Stimulated activated CD8-positive, alpha-beta memory T cell treated with anti-CD3 and anti-CD28 coated beads, Interleukin-12 subunit alpha, Interleukin-12 subunit beta, amount 100 ng/mL, for 4 hours (primary cell): ENCODE measurements at places on chromosomes 4 and X.

- DNase-seq: no peak
Measured at GRCh38 chr4:15376594-15376993, 51.2 kb upstream of the C1QTNF7 start.

- peak; percentile 14 for DNase-seq
Measured at GRCh38 chrX:14032406-14032805, 2.7 kb upstream of the GEMIN8 start.

- DNase-seq: no peak
Measured at GRCh38 chrX:51955200-51955599, 61.8 kb downstream of the MAGED1 start.

DNA sequence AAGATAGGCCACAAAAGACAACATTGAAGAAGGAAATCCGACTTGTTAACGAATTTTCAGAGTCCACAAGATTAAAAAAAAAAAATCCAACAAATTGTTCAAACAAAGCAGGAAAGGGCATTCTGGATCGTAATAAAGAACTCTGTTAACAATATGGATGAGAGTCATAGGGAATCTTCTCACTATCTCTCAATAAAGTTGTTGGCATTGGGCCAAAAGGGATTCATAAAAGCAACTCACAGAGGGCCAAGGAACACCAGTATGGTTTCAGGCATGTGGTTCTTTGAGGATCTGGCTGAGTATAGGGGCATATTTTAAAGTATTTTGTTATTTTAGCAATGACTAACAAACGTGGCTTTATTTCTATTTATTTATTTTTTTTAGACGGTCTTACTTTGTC, 49.5 kb downstream of the SHISA3 start:
- no peak for DNase-seq

GRCh38 chr4:42596918-42597317, 60.0 kb downstream of the ATP8A1 start:
- DNase-seq: no peak

DNA sequence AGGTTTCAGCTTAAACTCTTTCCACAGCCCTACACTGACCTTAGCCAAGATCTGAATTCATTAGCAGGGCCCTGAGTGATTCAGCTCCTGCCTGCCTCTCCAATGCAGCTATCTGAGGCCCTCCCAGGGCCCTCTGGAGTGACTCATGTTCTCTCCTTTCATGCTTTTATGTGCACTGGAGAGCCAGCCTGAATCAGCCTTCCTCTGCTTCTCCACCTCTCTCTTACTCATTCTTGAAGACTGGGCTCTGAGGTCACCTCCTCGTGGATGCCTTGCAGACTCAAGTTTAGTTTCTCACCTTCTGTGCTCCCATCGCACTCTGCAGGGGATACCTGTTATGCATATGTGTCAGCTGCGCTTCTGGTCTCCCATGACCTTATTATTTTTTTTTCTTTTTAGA, 3.1 kb upstream of the OCIAD2 start:
- DNase-seq: no peak

DNA sequence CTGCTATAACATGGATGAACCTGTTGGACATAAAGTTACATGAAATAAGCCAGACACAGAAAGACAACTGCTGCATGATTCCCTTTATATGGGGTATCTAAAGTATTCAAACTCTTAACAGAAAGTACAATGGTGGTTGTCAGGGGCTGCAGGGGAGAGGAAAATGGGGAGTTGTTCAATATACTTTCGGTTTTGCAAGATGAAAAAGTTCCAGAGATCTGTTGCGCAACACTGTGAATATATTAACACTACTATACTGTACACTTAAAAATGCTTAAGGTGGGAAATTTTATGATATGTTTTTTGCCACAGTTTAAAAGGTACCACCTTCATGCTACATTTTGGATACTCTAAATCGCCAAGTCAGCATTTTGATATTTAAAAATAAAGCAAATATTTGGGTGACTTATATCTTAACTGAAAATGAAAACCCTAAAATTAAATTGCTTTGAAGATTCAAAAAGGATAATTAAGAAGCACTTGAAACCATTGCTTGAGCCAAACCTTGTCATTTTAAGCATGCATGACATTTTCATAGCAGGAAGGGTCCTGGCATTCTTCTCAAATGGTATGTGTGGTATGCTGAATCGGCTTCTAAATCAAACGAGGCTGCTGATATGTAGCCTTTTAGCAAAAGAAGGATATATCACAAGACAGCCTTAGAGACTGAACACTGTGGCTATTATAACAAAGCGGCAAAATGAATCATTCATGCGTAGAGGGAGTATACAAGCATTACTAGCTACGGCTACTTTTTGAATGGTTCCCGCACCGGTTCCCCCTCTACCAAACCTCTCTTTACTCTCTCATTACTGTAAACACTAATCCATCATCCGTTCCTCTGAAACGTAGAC, 607.1 kb upstream of the DIPK2B start:
- DNase-seq: no peak

DNA sequence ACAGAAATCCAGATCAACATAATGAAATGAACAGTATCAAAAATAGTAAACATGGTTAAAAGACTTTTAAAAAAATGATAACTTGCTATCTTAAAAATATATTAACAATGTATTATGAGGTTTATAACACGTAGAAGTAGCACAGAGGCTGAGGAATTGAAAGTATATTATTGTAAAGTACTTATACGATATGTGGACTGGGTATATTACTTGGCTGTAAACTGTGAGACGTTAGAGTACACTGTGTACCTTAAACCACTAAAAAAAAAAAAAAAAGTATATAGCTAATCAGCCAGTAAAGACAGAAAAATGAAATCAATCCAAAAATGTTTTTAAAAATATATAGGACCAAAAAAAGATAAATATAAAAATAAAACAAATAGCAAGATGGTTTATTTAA, 120.6 kb downstream of the TET2 start:
- DNase-seq: no peak

GRCh38 chr4:158787709-158788475, 19.1 kb downstream of the FNIP2 start:
- DNase-seq: no peak

GRCh38 chr4:151627491-151627890, 133.3 kb downstream of the GATB start:
- DNase-seq: no peak

DNA sequence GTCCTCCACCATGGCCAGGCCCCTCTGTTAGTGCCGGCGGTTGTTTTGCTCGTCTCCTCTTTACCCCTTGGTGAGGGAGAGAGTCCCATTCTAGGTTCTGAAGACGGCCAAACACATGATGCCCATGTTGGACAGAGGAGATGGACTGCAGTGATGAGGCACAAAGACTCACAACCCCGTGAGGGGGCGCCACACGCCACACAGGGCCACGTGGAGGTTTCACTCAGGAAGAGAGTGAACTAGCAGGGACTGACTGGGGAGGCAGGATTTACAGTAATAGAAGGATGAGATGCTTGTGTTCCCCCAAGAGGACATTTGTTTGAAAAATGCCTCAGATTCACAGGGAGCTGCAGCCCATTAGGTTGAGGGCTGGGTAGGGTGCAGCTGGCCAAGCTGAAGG, 655.3 kb upstream of the FRG1 start:
- no peak for DNase-seq

DNA sequence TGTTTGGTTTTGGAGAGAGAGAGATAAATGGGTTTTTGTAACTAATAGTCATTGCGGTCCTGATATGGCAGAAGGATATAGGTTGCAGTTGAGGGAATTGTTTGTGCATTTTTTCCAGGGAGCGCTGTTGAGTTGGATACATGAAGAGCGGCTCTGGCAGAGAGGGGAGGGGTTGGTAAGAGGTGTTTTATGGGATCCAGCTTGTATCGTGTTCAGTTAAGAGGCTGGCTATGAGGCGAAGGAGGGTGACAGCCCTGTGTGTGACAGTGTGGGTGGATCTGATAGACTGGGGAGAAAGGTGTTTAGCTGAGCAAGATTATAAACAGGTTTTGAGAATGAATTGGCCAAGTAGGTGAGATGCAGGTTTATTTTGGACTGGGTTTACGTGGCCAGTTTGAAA, 1.5 kb downstream of the SPANXN4 start:
- DNase-seq: no peak

DNA sequence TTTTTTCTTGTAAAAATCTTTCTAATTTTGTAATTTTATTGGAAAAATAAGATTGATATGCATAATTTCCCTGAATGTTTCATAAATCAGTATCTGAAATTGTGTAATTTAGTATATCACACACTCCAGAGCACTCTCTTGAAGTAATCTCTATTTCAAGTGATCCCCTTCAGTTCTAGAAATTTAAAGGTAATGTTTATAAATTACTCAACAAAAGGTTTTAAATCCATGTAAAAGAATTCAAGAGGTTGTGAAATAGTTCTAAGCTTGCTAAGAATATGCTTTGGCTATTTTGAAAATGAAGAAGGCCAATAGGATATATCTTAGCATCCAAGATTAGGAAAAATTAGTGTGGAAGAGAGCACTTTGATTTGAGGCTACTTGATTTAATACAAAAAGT, 28.2 kb downstream of the SMARCAD1 start:
- no peak for DNase-seq

GRCh38 chrX:154430479-154430878, 2.0 kb downstream of the ATP6AP1 start:
- DNase-seq: no peak

GRCh38 chr4:165133150-165133549, 20.5 kb upstream of the TMEM192 start:
- no peak for DNase-seq

GRCh38 chrX:8783097-8783713, 18.0 kb downstream of the FAM9A start:
- DNase-seq: no peak

DNA sequence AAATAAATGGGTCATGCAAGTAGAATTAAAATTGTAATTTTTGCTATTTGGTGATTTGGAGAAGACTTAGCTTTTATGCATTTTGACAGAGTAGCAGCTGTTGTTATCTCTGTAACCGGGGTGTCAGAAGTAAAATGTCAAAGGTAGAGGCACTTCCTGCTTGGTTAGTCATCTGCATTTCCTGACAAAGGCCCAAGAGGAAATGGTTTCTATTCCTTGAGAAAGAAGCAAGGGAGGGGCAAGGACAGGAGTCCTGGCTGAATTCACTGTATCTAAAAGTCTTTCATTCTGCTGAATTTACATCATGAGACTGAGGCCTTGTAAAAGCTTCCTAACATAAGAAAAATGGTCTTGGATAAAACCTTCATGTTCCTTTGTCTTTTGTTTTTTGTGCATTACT, 550.9 kb upstream of the BOD1L1 start:
- no peak for DNase-seq

DNA sequence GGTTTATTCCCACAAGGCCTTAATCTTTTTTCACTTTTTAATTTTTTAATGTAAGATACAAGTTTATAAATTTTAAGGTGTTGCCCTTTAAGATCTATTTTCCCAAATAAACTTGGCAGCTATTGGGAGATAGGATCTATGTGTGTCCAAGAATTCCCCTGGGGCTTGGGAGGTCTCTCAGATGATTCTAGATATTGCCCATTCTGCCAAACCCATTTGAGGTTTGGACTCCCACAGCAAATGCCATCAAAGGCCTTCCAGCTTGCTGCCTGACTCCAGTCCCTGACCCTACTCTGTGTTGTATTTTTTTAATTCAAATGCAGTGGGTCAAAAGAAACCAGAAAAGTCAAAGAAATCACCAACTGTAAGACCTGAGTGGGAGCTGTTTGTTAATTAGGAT, 120.0 kb upstream of the CHRDL1 start:
- DNase-seq: no peak

DNA sequence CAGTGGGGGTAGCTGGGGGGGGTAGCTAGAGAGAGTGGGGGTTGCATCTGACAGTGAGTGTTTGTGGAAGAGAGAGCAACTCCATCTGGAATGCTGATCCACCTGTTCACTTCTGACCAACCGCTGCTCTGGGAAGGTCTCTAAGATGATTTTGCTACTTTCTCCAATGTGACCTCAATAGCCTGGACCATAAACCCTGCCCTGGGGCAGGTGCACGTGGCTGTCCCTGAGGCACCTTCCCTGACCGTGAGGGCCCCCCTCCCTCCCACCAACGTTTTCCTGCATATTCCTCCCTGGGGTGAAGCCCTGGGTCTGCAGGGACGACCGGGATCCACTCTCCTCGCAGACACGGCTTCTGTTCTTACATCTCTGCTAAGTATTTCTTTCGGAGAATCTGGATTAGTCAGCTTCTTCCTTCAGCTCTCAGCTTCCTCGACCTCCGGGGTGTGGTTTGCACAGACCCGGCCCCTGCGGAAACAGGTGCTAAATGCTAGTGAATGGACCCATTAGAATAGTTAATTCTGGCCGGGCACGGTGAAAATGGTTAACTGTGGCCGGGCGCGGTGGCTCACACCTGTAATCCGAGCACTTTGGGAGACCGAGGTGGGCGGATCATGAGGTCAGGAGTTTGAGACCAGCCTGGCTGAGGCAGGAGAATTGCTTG, 21.4 kb upstream of the PLCXD1 start:
- no peak for DNase-seq

GRCh38 chr4:15144249-15144966, 142.1 kb downstream of the CPEB2 start:
- DNase-seq: no peak

DNA sequence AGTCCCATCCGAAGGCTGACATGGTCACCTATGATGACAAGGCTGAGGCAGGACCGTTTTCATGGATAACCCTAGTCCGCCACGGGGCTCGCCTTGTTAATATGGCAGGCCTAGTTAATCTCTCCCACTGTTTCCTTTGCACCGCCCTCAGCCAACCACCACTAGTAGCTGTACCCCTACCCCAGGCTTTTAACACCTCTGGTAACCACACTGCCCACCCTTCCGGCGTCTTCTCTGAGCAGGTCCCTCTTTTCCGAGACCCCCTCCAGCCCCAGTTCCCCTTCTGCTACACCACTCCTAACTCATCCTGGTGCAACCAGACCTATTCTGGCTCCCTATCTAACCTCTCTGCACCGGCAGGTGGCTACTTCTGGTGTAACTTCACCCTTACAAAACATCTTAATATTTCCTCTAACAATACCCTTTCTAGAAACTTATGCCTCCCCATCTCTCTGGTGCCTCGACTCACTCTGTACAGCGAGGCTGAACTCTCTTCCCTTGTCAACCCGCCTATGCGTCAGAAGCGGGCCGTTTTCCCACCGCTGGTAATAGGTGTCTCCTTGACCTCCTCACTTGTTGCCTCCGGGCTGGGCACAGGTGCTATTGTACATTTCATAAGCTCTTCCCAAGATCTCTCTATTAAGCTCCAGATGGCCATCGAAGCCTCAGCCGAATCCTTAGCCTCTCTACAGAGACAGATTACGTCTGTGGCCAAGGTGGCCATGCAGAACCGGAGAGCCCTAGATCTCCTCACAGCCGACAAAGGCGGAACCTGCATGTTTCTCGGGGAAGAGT, 964.4 kb downstream of the RPA4 start:
- DNase-seq: no peak

DNA sequence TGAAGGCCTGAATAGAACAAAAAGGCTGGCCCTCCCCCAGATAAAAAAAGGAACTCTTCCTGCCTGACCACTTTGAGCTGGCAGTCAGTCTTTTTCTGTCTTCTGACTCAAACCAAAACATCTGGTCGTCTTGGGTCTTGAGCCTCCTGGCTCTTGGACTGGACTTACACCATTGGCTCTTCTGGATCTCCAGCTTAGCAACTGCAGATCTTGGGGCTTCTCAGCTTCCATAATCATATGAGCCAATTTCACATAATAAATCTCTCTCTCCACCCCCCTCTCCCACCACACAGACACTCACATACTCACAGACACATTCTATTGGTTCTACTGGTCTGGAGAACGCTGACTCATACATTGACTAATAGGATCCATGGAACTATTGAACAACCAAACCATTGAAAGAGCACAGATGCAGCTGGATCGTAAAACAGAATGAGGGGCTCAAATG, 15.6 kb upstream of the CWH43 start:
- no peak for DNase-seq
